Omental fat pad (tissue), 4 donors: ENCODE measurements at places on chromosomes 7 and 10. TPM values are rescaled to one million over a fixed set of nuclear protein-coding genes. Genes with fewer than 3 reads are reported as not detected.

AASS gene
- 92.7 TPM for total RNA-seq

CSGALNACT2 gene
- 45.8 TPM for total RNA-seq

NACAD gene
- total RNA-seq = 4.4 TPM

HOXA10 gene
- 0.56 TPM for total RNA-seq

PLXNA4 gene
- 37.1 TPM for total RNA-seq

ZNF365 gene
- not detected for total RNA-seq
